ENCODE measurements at places on chromosomes 1 and 21.

- DNase-seq = no peak
These were observed 131.6 kb downstream of the PTGER3 start for GRCh38 chr1:70916034-70916427.

DNA sequence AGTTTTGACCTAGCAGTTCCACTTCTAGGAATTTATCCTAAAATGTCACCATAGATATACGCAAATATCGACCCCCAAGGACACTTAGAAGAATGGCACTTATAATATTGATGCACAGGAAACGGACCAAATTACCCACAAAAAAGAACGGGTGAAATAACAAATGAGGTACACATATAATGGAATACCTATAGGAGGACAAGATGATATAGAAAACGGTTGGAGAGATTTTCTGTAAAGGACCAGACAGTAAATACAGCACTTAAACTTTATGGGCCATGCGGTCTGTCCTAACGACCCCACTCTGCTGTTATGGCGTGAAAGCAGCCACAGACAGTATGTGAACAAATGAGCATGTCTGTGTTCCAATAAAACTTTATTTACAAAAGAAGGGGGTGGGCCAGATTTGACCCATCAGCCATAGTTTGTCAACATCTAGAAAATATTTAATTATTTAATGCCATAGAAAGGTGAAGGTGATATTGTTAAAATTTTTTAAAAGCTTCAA lies 2.4 kb downstream of the TMPRSS3 start:
- DNase-seq = no peak

- DNase-seq = no peak
These were observed 9.2 kb downstream of the KCNJ6 start for GRCh38 chr21:37907076-37907475.

- DNase-seq = no peak
These were observed 532.0 kb downstream of the RWDD3 start for GRCh38 chr1:95766036-95766435.

GRCh38 chr1:208068407-208068806 lies 157.5 kb upstream of the CD34 start:
- no peak for DNase-seq
